Activated naive CD8-positive, alpha-beta T cell treated with anti-CD3 and anti-CD28 coated beads for 36 hours (primary cell): ENCODE measurements at places on chromosomes 7 and 10. TPM values are rescaled to one million over a fixed set of nuclear protein-coding genes. Genes with fewer than 3 reads are reported as not detected.

IKZF1 gene
- total RNA-seq = 225 TPM

DPP6 gene
- total RNA-seq = not detected

C1GALT1 gene
- total RNA-seq = 40.9 TPM

ANLN gene
- 44.6 TPM for total RNA-seq

CCL24 gene
- not detected for total RNA-seq

OR6B1 gene
- total RNA-seq = not detected

RET gene
- not detected for total RNA-seq

MPP7 gene
- 12.3 TPM for total RNA-seq

GBX1 gene
- not detected for total RNA-seq

NKX2-3 gene
- not detected for total RNA-seq

UNCX gene
- not detected for total RNA-seq

MCM10 gene
- 89.3 TPM for total RNA-seq

GNB2 gene
- total RNA-seq = 200 TPM

AGAP9 gene
- 2.1 TPM for total RNA-seq

COBL gene
- not detected for total RNA-seq

CYP3A4 gene
- total RNA-seq = not detected

CYCS gene
- total RNA-seq = 393 TPM

STOX1 gene
- 0.35 TPM for total RNA-seq

UCN3 gene
- total RNA-seq = not detected
